ENCODE measurements at places on chromosomes 2 and 18.
A peak's percentile ranks its signal among the peaks of the same experiment; 100 is the strongest.

DNA sequence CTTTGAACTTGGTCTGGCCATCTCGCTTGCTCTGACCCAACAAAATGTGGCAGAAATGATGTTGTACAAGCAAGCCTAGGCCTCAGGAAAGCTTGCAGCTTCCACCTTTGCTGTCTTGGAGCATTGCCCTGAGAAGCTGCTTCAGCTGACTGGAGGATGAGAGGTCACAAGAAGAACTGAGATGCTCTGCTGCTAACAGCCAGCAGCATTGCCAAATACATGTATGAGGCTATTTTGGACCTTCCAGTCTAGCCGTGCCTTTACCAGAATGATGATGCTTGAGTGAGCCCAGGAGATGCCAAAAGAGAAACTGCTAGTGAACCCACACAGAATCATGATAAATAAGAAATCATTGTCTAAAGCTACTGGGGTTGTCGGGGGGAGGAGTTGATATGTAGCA lies 13.2 kb upstream of the ITGAV start:
- no peak for DNase-seq

DNA sequence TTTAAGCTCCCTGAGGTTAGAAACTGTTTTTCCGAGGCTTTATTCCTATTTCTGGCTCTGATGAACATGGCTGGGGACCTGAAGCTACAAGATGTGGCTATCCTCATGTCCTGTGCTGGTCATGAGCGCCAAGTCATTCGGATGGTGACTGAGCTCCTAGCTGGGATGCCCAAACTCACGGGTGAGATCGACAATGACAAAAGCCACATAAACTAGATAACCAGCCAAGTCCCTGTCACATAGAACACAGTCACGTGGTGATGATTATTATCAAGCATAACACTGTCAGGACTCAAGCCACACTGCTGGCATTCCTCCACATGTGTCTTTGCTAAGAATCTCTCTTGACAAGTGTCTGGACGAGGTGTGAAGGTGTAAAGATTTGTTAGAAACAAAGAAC lies 274.9 kb downstream of the CLIP4 start:
- DNase-seq, result no peak

DNA sequence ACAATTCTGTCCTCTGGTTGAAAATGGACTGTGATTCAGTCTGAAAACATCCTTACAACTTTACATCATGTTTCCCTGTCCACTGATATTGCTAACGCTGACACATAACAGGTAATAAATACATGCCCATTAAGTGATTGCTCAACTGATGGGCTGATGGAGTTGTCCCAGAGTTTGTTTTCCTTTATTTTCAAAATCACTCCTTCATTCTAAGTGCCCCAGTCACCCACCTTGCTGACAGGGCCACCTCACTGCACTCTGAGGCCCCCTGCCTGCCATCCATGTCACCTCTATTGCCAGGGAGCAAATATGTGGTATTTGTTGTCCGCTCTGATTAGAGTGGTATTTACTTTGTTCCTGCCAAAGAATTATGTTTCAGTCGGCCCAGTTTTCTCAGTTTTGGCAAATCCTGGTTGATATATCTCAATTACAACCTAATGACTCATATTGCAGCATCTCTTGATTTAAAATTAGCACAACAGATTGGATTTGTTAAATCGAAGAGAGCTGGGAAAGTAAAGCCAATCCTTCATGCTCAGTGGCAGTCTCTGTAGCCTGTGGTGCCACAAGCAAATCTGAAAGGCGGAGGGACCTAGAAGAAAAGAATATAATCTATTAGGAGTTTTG lies 105.1 kb downstream of the RDH14 start:
- no peak for DNase-seq

GRCh38 chr2:238406221-238406997 lies 20.3 kb upstream of the ASB1 start:
- no peak for DNase-seq

- no peak for DNase-seq
Measured at GRCh38 chr18:29154758-29155725, 978.1 kb upstream of the CDH2 start.

- DNase-seq, result no peak
Measured at GRCh38 chr18:4765401-4765800, 310.3 kb upstream of the DLGAP1 start.

GRCh38 chr2:73279852-73280251 lies 4.4 kb downstream of the FBXO41 start:
- DNase-seq, result no peak

DNA sequence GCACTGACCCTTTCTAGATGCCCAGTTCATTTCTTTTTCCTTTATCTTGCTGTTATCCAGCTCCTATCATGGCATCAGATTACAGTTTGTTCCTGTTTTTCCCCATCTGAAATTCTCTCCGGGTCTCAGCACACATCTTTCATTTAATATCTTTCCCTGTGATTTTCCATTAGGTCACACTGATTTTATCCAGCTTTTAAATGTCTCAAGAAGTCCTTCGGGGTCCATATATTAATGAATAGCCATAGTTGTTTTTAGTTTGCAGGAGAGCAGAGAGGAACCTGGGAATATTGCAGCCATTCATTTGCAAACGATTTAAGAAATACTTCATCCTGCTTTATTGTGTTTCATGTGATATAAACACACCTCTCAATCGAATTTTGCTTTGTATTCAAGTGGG lies 374.2 kb downstream of the TDRD15 start:
- DNase-seq, result no peak

- no peak for DNase-seq
Measured at GRCh38 chr2:236847538-236848263, 238.0 kb upstream of the COPS8 start.

DNA sequence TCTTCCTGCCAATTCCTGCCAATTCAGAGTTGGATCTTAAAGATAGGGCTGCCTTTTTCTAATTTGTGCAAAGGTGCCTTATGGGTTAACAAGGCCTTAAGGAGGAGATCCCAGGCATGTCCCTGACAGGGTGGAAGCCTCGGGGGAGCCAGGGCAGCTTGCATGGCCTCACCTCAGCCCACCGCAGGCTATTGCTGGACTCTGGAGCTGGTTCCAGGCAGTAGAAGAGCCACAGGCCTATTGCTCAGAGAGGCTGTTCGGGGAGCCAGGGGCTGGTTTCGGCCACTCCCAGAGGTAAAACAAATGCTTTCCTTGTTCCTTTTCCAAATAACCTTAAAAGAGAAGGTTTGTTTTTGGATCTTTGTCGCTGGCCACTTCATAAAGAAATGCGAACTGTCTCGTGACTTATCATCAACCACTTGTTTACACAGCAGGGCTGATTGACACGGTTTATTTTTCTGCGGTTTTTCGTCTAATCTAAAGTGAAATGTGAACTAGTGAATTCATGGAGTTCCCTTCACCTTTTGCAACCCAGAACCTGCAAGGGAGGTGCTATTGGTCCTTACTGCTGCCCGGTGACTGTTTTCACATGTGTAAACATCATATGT lies 108.6 kb downstream of the APOB start:
- no peak for DNase-seq

DNA sequence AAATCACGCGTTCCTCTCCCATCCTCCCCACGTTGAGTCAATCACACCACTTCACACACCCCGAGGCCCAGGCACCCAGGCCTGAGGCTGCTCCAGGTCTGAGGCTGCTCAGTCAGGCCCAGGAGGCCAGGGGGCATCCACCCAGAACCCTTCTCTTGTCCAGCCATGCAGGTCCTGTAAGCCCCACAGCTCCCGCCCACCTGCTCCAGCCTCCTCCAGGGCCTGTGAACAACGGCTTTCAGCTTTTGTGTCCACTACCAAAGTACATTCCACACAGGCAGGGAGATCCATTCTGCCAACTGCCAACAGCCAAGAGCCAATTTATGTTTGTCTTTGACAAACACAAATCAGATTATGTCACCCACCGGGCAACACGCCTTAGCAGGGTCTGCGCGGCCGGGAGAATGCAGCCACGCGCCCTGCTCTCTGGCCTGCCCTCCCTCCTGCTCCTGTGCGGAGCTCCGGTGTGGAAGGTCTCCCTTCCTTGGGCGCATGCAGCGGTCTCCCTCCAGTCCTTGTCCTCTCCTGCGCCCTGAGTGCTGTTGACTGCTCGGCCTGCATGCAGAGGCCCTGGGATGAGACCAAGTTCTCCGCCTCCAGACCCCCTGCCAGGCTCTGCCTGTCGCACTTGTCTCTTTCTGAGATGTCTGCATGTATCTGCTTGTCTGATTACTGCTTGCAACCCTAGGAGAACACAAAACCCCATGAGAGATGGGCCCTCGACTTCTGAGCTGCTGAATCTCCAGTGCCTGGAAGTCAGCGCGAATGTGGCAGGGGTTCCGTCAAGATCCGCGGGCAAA lies 146.6 kb downstream of the ZNF516 start:
- peak; percentile 45 for DNase-seq

DNA sequence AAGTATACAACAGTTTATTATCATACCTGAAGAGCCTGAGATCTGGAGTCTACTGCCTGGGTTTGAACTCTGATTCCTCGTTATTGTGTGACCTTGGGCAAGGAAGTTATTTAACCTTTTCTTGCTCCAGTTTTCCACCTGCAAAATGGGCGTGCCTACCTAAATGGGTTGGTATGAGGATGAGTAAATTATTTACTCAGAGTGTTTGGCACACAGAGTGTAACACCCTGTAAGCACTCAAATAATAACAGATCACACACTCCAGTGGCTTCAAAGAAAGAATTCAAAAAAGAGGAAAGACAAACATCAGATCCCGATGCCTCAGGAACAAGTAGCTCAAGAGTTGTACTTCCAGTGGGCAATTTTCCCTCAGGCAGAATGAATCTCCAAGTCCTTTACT lies 2.4 kb downstream of the SRD5A2 start:
- no peak for DNase-seq

- no peak for DNase-seq
Measured at GRCh38 chr2:114218383-114218782, 224.1 kb upstream of the DPP10 start.

- DNase-seq, result peak; percentile 87
Measured at GRCh38 chr2:170235860-170236679, 58.1 kb downstream of the MYO3B start.

- no peak for DNase-seq
Measured at GRCh38 chr2:47483191-47483590, 80.2 kb downstream of the MSH2 start.

DNA sequence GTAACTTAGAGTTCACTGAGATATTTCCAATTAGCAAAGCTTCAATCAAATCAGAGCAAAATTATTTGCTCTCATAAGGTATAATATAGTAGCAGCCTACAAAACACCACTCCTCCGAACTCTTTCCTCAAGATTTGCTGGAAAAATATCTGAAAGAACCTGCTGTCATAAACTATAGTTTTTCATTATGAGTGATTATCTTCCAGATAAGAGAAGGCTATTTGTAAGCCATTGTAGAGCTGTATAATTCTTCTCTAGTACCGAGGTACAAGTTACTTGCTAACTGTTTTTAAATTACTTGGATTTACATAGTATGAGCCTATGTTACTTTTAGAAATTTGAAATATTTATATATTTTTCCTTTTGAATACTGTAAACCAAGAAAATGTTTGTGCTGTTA lies 2.1 kb downstream of the NDC80 start:
- DNase-seq, result no peak

DNA sequence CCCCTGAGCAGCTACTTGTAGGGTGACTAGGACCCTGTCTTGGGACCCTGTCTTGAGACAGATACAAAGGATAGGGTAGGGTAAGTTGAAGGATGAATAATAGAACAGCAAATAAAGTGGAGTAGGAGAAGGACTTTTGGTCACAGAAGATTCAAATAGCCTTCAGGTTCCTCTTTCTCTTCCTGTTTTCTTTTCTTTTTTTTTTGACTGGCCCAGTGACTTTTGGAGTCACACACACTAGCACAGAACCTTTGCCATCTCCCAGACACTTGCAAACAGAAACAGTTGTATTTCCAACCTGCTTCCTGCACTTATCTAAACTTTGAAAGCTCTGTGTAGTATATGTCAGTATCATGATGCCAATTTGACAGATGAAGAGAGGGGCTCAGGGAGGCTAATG lies 108.2 kb downstream of the TDRD15 start:
- DNase-seq, result no peak

DNA sequence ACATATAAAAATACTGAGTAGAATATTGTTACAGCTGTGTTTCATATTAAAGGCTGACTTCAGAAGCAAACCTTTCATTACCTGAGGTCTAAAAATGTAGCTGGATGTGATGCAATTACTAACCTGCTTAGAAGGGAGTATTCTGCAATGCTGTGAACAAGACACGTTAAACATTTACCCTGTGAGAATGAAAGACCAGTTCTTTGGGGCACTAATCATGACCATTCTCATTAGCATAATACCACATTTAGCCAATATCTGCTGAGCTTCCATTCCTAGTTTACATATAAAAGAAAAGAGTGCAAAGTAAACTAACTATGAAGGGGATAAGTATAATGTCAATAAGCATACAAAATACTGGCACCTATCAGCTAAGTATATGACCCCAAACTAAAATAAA lies 784.0 kb upstream of the KLHL29 start:
- DNase-seq, result no peak

DNA sequence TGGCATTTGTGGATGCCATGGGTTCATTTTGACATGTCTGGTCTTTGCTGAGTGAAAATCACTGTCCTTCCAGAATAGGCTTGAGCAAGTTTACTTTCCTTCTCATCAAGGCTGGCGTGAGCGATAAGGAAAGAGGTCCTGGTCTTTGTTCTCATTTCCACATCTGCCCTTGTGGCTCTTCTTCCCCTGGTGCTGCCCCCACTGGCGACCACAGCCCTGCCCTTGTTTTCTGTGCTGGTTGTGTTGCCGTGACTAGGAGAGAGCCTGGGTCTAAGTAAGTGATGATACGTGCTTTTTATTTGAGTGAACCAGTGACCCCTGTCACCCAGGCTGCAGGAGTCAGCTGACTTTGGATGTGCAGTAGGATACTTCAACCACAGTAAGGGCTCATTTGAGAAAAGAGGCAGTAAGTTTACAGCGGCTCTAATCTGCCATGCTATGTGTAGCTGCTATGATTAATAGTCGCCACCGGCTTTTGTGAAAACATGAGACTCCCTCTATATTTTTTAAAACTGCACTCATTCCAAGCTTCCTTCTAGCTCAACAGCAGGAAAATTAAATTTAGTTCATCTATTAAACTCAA lies 441.7 kb downstream of the RNF144A start:
- DNase-seq, result no peak

GRCh38 chr2:218839888-218840287 lies 8.3 kb upstream of the PRKAG3 start:
- no peak for DNase-seq

GRCh38 chr2:233404222-233404621 lies 49.9 kb downstream of the DGKD start:
- peak; percentile 23 for DNase-seq

DNA sequence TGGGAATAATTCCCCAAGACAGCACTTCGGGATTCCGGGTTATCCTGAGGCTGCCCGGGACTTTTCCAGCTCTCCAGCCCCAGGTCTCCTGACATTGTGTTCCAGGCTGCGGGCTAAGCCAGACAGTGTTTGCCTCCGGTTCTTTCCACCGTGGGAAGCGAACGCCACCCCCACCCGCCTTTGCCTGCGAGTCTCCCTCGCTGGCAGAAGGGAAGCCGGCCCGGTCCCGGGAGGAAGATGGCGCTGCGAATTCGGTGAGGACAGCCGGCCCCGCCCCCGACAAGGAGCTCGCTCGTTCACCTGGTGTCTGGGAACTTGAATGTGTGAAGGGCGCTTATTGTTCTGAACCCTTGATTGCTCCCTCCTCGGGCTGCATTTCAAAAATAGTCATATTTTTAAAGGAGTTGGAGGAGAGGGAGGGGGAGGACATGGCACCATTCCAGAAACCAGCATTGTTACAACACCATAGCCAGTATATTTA lies 2.9 kb downstream of the LRATD1 start:
- no peak for DNase-seq
